ENCODE measurements at places on chromosomes 7 and 10.

DNA sequence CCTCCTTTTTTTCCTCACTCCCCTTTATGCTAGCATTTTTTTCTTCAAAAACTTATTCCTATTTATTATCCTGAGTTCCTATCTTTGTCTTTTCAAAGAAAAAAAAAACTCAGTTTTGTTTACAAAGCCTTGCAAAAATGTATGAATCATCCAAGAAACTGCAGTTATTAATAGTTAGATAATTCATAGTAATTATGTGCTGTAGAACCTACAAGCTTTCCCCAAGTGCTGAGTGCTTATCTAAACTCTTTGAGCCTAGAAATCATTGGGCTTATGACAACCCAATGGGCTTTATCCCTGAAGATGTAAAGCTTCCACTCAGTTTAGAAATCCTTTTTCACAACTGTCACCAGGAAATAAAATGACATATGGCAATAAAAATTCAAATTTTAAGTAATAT, 145.9 kb upstream of the WNT16 start:
- no peak for DNase-seq

GRCh38 chr7:100621554-100621953, 9.2 kb downstream of the MOSPD3 start:
- DNase-seq, result no peak

GRCh38 chr7:31933481-31933880, 136.7 kb downstream of the PDE1C start:
- no peak for DNase-seq

DNA sequence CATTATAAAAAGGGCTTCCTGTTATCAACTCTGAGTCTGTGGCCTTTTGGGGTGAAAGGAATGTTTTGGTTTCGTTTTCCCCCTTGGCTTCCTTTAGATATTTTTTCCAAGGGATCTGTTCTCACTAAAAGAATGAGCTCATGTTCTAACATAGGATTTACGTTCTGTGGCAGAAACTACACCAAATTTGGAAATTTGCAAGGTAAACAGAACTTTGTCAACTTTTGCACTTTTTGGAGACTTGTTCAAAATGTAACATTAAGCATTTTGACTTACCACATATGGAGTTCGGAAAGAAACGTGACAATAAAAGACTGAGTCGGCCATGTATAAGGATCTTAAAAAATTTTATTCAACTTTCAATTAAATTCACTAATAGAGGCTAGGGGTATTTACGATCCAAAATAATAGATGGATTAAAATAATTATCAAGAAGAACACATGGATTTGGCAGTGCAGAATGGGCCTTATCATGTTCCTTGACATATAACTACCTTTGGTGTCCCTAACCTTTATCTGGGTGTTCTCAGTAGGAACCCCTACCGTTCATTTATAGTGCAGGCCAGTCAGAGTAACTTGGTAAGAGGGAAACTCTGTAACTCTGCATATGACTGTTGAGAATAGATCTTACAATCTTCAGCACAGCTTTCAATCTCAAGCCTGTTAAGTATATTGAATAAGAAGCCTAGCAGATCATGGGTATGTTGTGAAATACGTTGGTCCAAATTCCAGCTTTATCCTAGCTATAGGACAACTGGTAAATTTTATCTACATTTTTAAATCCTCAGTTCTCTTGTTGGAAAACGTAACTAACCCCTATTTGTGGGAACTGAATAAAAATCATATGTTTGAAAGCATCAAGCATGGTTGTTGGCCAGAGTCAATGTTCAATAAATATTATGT, 11.8 kb downstream of the CPED1 start:
- no peak for DNase-seq

DNA sequence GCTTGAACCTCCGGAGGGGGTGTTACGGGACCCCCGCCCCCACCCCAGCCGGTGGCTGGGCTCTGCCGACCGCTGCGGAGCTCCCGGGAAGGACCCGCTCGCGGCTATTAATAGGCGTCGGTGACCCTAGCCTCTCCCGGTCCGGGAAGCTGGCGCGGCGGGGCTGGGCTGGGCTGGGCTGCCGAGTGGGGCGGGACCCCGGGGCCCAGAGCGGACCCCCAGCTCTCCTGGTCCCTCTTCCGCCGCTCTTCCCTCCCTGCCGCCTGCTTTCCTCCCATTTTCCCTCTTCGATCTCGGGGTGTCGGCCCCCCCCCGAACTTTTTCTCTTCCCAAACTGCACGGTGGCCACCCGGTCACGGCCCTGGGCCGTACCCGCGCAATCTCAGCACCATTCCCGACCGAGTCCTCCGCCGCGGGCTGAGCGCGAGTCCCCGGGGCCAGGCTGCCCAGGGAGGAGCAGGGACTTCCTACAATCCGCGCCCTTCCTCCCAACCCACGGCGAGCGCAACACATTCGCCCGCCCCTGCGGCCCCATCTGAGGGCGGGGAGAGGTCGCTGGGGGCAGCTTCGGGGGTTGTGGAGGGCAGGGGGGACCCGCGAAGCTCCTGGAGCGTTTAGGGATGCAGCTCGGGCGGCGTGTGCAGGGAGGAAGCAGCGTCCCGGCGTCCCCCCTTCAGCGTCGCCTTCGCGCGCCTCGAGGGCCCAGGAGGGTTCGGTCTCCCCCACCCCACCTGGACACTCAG, 3.1 kb upstream of the ELFN1 start:
- no peak for DNase-seq

DNA sequence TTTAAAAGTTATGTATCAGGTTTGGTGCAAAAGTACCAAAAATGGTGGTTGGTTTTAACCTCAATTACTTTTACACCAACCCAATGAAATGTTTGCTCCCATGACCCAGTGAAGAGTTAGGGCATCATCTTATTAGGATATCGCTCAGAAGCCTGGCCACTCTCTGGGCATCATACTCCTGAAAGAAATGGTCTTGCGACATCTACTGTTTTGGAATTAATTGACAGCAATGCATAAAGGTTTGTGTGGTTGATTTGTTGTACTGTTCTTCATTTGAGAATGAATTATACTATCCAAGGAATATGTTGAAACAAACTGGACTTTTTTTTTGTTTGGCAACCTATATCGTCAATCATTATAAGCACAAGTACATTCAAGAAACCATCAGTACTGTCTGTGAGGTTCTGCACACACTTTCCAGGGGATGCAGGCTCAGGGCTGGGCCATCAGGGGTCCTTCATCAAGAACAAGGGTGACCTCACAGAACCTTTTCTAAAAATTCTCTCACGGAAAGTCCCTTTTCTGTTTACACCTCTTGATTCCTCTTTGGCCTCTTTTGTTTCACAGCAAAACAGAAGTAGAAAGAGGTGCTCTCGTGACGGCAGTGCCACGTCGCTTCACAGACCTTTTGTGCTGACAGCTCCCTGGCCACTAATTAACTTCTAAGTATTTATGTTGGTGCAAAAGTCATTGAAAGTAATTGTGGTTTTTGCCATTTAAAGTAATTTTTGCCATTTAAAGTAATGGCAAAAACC, 117.2 kb upstream of the KLF6 start:
- no peak for DNase-seq

- no peak for DNase-seq
Observed at GRCh38 chr7:101673315-101673714, 44.2 kb upstream of the MYL10 start.
